ENCODE measurements at places on chromosomes 7 and 10. TPM values are rescaled to one million over a fixed set of nuclear protein-coding genes. Genes with fewer than 3 reads are reported as not detected.

GRCh38 chr10:67050415-67050814 lies 124.6 kb downstream of the LRRTM3 start:
- DNase-seq = no peak

- DNase-seq = no peak
Measured at GRCh38 chr7:64945503-64946175, 42.6 kb downstream of the ZNF273 start.

Gene CNPY1
- polyA plus RNA-seq = not detected

Gene SLC29A3
- polyA plus RNA-seq = 3.1 TPM

Gene WEE2
- polyA plus RNA-seq = 0.03 TPM

- DNase-seq = no peak
Measured at GRCh38 chr10:62384057-62384446, 9.9 kb downstream of the ZNF365 start.

DNA sequence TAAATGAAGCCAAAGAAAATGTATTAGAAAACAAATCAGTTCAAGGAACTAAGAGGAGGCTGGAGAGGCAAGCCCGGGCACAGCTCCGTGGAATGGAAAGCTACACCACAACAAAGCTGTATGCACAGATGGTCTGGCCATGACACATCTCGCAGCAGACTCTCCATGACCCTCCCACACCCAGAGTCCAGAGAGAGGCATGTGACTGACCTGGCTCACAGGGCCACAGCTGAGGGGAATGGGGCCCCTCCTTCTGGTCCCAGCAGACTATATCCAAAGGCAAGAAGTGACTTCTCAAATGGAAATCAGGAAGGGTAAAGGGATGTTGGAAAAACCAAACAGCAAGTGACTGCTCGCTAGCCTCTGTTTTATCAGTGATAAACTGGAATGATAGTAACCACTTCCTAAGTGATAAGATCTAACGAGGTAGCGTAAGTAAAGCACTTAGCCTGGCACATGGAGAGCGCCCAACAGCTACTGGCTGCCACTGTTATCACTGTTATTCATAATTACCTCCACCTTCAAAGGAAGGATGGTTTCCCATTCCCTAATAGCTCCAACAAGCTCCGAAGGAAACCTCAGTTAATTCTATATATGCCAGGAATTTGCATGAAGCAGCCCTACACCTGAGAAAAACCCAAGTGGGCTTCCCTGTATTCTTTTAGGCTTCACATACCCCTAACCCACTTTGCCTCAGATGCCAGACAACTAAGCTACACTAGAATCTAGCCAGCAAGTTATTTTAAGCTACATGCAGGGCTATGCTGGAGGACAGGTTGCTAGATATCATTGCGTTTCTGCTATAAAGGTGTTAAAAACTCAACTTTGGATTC lies 8.4 kb downstream of the OSBPL3 start:
- no peak for DNase-seq

DNA sequence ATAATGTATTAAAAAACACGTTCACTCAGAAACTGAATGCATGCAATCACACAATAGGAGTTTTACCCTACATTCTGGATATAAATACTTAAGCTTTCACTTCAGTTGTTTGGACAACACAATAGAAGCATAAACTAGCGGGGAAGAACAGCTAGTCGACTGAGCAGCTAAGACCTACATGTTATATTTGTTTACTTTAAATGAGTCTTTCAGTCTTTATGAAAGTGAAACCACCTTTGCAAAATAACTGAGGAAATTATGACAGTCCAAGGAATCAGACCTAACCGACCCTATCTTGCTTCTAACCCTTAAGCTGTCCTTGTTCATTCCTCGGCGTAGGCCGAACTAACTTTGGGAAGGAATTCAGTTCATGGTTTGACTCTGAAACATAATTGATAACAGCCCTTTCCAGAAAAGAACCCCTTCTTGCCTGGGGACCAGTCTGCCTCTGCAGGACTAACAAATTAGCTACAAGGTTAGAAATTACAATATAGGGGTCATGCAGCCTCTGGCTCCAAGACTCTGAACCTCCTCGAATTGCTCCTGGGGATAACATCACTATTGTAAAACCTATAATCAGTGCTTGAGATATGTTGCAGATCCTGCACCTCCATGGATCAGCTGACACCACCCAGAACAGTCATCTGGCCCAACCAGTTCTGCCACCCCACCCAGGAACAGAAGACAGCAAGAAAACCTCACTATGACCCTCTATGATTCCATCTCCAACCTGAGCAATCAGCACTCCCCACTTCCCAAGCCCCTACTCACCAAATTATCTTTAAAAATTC lies 185.1 kb upstream of the KLF6 start:
- DNase-seq = no peak

- DNase-seq = no peak
Measured at GRCh38 chr7:101942603-101943210, 125.3 kb downstream of the CUX1 start.

Gene COL17A1
- polyA plus RNA-seq = 1.5 TPM

- no peak for DNase-seq
Measured at GRCh38 chr10:80079312-80079719, 851 bp downstream of the TMEM254 start.

GRCh38 chr10:11169976-11170375 lies 152.3 kb downstream of the CELF2 start:
- no peak for DNase-seq

- no peak for DNase-seq
Measured at GRCh38 chr7:129843978-129844840, 108.6 kb downstream of the UBE2H start.

Data from adrenal gland (tissue), 19 donors.